ENCODE measurements at places on chromosomes 3 and 15.

DNA sequence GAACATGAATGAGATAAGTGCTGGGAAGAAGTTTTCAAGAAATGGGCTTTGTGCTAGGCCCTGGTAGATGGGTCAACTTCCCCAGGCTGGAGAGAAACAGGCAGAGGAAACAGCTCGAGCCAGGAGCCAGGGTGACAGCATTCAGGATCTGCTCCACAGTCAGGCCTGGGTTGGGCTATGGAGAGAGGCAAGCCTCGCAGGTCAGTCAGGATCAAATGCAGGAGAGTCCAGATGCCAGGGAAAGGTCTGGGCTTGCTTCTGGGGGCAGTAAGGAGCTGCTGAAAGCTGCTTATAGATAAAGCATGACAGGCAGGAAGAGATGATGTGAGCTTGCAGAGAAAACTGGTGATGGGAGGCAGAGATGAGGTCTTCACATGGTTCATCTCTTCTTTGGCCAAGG is 11.0 kb upstream of the USP3 start:
- H3K27ac ChIP-seq: no peak overlapping the region
- peaks cover 10% of the 10 kb centered on the region for H3K4me1 ChIP-seq
- peaks cover 9% of the 10 kb centered on the region for H3K27me3 ChIP-seq
- no peak overlapping the region for H3K4me3 ChIP-seq
- DNase-seq: no peak

DNA sequence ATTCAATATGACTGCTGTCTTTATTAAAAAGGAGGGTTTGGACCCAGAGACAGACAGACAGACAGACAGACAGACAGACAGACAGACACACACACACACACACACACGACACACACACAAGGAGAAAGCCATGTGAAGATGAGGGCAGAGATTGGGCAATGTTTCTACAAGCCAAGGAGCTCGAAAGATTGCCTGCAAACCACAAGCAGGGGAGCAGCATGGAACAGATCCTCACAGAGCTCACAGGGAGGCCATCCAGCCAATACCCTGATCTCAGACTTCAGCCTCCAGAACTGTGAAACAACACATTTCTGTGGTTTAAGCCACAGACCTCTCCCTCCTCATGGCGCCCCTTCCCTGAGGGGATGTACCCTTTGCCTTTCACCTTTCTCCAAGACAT is 35.8 kb upstream of the ABHD2 start:
- H3K4me1 ChIP-seq: peaks cover 19% of the 10 kb centered on the region
- H3K27ac ChIP-seq: peak overlapping the region; percentile 99
- H3K36me3 ChIP-seq: no peaks in the 10 kb centered on the region
- H3K4me3 ChIP-seq: 0 out of 2 replicates have a peak overlapping the region, but pooled peaks have one; percentile 26
- peak; percentile 95 for DNase-seq

GRCh38 chr3:97765336-97765735 is 778 bp downstream of the ARL6 start:
- peak; percentile 14 for DNase-seq
- peak overlapping the region; percentile 66 for H3K27ac ChIP-seq
- no peaks in the 10 kb centered on the region for H3K27me3 ChIP-seq
- H3K4me1 ChIP-seq: peaks cover 11% of the 10 kb centered on the region
- peaks cover 8% of the 10 kb centered on the region for H3K36me3 ChIP-seq

DNA sequence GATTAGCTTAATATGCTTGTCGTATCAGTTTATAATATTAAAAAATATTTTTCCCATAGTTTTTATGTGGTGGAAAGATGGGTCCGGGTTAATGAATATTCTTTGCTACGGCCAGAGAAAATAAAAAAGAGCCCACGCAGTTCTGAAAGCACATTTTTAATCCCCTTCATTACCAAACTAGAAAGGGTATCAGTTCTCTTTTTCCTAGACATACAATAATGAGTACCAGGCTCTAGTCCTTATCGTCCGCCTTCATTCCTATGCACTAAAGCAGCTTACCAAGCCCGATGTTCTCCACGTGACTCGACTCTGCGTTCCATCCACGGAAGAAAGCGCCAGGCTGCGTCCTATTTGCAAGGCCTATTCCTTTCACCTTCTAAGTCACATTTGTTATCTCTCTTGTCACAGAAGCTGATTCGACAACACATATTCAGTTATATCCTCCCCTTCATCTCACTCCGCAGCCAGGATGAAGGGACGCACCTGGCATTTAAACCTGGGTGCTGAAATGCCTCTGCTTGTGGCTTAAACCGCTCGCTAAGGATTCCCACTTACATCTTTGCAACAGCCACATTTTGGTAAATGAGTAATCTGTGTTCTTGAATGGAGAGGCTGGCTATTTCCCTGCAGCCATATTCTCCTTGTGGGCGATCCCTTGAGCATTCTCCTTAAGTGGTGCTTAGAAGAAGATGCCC is 257.0 kb downstream of the CD47 start:
- H3K4me3 ChIP-seq: no peak overlapping the region
- no peaks in the 10 kb centered on the region for H3K4me1 ChIP-seq
- H3K27ac ChIP-seq: no peak overlapping the region
- H3K27me3 ChIP-seq: no peaks in the 10 kb centered on the region
- H3K36me3 ChIP-seq: no peaks in the 10 kb centered on the region

GRCh38 chr3:164040991-164041390 is 1037.3 kb downstream of the SI start:
- H3K27me3 ChIP-seq: no peaks in the 10 kb centered on the region
- no peak for DNase-seq

- no peaks in the 10 kb centered on the region for H3K36me3 ChIP-seq
- no peak for DNase-seq
- H3K4me3 ChIP-seq: no peak overlapping the region
- H3K27me3 ChIP-seq: no peaks in the 10 kb centered on the region
- no peaks in the 10 kb centered on the region for H3K4me1 ChIP-seq
- H3K27ac ChIP-seq: no peak overlapping the region
Measured at GRCh38 chr3:52322466-52322865, 6.3 kb downstream of the DNAH1 start.

DNA sequence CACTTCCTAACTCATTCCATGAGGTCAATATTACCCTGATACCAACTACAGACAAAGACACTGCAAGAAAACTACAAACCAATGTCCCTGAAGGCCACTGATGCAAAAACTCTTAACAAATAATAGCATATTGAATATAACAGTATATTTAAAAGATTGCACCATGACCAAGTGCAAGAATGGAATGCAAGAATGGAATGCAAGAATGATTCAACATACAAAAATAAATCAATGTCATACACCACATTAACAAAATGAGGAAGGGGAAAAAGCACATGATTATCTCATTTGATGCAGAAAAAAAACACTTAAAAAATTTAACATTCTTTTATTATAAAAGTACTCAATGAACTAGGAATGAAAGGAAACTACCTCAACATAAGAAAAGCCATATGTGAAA is 463.1 kb upstream of the NECTIN3 start:
- H3K4me1 ChIP-seq: peaks cover 9% of the 10 kb centered on the region
- no peaks in the 10 kb centered on the region for H3K36me3 ChIP-seq
- no peak overlapping the region for H3K27ac ChIP-seq
- H3K4me3 ChIP-seq: no peak overlapping the region
- H3K27me3 ChIP-seq: no peaks in the 10 kb centered on the region
- peak; percentile 27 for DNase-seq

GRCh38 chr3:192422321-192422996 is 304.9 kb downstream of the FGF12 start:
- H3K27me3 ChIP-seq: no peaks in the 10 kb centered on the region
- no peak overlapping the region for H3K4me3 ChIP-seq
- H3K27ac ChIP-seq: no peak overlapping the region
- H3K4me1 ChIP-seq: no peaks in the 10 kb centered on the region
- peak; percentile 8 for DNase-seq
- H3K36me3 ChIP-seq: no peaks in the 10 kb centered on the region

DNA sequence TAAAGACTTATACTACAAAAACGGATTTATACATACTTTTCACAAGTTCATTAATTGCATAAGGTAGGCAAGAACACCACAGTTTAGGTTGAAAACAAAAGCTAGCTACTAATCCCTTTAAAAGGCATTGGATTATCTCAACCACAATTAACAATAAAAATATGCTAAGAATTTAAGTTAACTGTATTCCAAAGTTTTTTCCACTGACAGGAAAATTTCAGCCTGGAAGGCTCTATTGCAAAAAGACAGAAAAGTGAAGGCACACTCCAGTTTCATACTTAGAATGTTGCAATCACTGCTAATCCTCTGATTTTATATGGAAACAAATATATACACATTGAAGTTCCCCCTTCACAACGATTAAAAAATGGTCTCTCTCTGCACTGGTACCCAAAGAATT is 71.5 kb downstream of the TJP1 start:
- peaks cover 8% of the 10 kb centered on the region for H3K4me1 ChIP-seq
- DNase-seq: peak; percentile 24
- no peak overlapping the region for H3K4me3 ChIP-seq
- H3K27me3 ChIP-seq: no peaks in the 10 kb centered on the region

DNA sequence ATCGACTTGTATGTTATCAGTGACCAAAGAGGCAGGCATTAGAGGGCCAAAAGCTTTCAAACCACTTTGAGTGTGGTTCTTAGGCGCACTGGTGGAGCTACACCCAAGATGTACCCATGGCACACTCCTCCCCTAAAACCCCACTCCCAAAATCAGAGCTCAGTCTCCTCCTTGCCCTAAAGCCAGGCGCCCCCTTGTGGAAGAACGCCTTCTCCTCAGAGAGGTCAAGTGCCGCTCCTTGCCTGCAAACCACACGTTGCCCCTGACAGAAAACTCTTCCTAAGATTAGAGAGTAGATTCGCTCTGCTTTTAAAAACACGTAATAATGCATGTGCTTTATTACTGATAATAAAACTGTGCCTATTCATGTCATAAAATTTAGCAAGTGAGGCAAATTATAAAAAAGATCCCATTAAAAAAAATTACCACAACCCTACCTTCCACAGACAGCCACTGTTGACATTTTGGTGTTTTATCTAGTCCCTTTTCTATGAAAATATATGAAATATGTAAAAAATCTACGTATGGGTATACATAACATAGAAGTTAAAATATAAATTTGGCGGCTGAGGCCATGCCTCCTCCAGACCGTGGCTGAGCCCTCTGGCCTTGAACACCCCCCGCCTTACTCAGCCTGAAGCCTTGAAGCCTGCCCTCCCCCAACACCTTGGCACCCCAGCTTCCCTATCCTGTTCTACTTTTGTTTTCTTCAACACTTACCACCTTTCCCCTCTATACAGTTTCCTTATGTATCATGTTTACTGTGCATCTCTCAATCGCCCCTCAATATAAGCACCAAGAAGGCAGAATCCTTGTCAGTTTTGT is 33.5 kb downstream of the BCL2L10 start:
- no peaks in the 10 kb centered on the region for H3K36me3 ChIP-seq
- H3K27ac ChIP-seq: no peak overlapping the region
- peaks cover 29% of the 10 kb centered on the region for H3K4me1 ChIP-seq

GRCh38 chr15:23687143-23687470 is at the start of gene NDN:
Gene NDN (minus strand): TSS chr15:23687305. CDS start chr15:23687217, 88 bp downstream.
- peak within 1 kb of the TSS; percentile 64 for H3K4me3 ChIP-seq
- peaks cover 9% of the 10 kb centered on the region for H3K4me1 ChIP-seq
- H3K36me3 ChIP-seq: no peaks in the 10 kb centered on the region
- peak within 1 kb of the TSS; percentile 28 for H3K27ac ChIP-seq
- peak; percentile 72 for DNase-seq
- H3K27me3 ChIP-seq: no peaks in the 10 kb centered on the region

GRCh38 chr3:154900816-154901215 is 179.3 kb upstream of the MME start:
- no peak for DNase-seq
- H3K4me1 ChIP-seq: no peaks in the 10 kb centered on the region
- no peak overlapping the region for H3K4me3 ChIP-seq
- no peaks in the 10 kb centered on the region for H3K27me3 ChIP-seq
- H3K36me3 ChIP-seq: no peaks in the 10 kb centered on the region

GRCh38 chr3:20346916-20347315 is 160.9 kb upstream of the SGO1 start:
- H3K4me1 ChIP-seq: no peaks in the 10 kb centered on the region
- no peak for DNase-seq
- H3K4me3 ChIP-seq: no peak overlapping the region
- no peak overlapping the region for H3K27ac ChIP-seq

DNA sequence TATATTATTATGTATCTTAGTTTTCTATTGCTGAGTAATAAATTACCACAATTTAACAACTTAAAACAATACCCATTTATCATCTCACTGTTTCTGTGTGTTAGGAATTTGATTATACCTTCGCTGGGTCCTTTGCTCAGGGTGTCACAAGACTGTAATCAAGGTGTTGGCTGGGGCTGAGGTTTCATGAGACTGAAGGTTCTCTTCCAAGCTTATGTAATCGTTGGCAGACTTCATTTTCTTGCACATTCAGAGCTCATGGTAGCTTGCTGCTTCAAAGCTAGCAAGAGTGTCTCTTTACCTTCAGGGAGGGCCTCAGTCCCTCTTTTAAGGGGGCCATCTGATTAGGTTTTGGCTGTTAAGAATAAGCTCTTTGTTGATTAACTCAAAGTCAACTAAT is 293.1 kb downstream of the POLQ start:
- H3K4me3 ChIP-seq: no peak overlapping the region
- no peaks in the 10 kb centered on the region for H3K36me3 ChIP-seq
- DNase-seq: no peak
- no peaks in the 10 kb centered on the region for H3K4me1 ChIP-seq
- H3K27ac ChIP-seq: no peak overlapping the region
- no peaks in the 10 kb centered on the region for H3K27me3 ChIP-seq
